GM23248 (cell line): ENCODE measurements at places on chromosomes 11 and 22. TPM values are rescaled to one million over a fixed set of nuclear protein-coding genes. Genes with fewer than 3 reads are reported as not detected.

DNA sequence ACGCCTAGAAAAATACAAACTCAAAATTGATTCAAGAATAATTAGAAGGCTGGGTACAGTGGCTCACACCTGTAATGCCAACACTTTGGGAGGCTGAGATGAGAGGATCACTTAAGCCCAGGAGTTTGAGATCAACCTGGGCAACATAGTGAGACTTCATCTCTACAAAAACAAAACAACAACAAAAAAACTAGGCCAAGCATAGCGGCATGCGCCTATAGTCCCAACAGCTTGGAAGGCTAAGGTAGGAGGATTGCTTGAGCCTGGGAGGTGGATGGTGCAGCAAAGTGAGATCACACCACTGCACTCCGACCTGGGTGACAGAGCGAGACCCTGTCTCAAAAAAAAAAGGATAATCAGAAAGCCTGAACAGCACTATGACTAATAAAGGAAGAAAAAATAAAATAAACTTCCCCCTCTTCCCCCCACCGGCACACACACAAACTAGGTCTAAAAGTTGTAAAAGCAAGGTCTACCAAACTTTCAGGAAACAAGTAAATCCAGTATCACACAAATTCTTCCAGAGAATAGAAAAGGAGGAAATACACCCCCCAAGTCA lies 35.8 kb downstream of the RRAS2 start:
- DNase-seq = no peak

- peak; percentile 64 for DNase-seq
These were observed 14.7 kb downstream of the MPEG1 start for GRCh38 chr11:59197991-59198390.

Gene KDM4E
- not detected in 2 replicates for polyA plus RNA-seq

Gene HORMAD2
- polyA plus RNA-seq = not detected in 2 replicates

DNA sequence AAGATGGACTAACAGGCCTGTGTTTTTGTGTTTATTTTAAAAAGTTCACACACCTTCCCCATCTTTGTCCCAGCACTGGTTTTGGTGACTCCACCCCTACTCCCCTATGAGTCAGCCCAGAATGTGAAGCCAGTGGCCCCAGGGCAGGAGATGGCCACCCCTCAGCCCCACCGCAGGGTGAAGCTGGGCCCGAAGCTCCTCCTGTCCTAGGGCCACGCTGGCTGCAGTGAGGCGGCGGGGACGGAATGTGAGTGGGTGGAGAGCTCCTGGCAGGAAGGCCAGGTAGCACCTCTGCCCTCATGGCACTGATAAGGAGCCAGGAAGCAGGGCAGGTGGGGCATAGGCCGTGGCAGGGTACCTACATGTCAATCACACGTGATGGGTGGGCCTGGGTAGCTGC lies 39.9 kb downstream of the SGSM3 start:
- peak; percentile 61 for DNase-seq

GRCh38 chr11:74319139-74319816 lies 7.8 kb upstream of the P4HA3 start:
- peak; percentile 97 for DNase-seq

DNA sequence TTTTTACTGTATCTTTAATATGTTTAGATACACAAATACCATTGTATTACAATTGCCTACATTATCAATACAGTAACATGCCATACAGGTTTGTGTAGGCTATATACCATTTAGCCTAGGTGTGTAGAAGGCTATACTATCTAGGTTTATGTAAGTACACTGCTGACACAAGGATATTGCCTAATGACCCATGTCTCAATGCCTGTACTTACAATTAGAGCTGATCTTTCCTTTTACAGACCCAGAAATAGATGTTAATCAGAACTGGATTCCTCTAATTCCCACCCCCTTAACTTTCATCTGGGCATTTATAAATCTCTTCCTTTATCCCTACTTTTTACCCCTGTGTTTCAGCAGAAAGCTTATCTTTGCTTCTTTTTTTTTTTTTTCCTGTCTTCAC lies 229.5 kb downstream of the METTL15 start:
- DNase-seq = no peak

- peak; percentile 41 for DNase-seq
These were observed 4.6 kb downstream of the AP5B1 start for GRCh38 chr11:65776196-65776595.

Gene SERPING1
- polyA plus RNA-seq = 319 and 327 TPM in 2 replicates

Gene UBQLNL
- polyA plus RNA-seq = 0.20 TPM in 1 of 2 replicates, not detected in the other

GRCh38 chr11:92061456-92062062 lies 163.1 kb upstream of the FAT3 start:
- DNase-seq = no peak

DNA sequence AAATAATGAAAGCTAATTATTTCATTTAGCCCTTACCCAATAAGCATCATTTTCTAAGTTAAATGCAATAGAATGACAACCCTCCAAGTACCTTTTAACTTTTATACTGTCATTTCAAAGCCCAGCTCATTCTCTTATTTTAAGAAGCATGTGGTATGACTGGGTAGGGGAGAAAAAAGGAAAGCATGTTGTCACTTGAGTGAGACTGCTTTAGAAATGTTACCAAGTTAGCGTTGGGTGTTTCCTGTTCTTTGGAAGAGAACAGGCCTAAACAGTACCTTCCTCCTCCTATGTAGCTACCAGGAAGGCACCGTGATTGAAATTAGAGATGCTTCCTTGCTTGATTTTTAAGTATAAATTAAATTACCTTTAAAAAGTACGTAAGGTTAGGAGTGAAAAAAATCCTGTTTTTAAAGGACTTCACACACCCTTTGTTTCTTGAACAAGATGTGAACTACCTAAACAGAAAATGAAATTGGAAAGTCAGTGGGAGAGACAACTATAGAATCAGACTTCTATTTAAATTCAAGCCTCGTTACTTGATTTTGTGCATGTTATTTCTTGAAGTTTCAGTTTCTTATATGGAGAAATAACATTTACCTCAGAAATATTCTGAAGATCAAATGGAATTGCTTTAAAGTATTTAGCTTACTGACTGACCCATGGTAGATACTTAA lies 741 bp upstream of the CNTF start:
- no peak for DNase-seq

GRCh38 chr11:120178561-120179056 lies 32.2 kb upstream of the OAF start:
- DNase-seq = peak; percentile 84

DNA sequence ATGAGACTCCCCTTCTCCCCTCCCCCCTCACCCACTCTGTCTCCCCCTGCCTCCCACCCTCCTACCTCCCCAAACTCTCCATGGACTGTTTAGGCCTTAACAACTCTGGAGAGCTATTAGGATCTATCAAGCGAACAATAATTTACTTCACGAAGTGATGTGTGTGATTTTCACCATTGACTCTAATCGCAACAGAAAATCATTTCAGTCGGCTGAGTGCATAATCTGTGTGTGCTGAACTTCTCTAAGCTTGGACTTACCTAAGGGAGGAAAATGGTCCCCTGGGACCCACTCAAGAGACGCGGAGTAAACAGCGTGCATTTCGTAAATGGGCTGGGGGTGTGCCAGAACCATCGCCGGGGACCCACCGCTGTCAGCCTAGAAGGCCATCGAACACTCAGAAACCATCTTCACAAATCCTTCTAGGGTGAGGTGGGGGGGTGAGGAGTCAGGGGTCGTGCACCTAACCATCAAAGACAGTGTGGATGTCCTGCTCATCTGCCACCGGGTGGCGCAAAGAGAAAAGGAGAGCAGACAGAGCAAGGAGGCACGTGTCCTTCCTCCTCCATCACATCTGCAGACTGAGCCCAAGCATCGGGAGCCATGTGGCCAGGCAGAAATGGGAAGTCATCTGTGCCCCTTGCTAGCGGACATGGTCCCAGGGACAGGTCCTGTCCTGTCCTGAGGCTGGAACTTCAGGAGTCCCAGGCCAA lies 62.1 kb upstream of the NUP50 start:
- DNase-seq = peak; percentile 79

- no peak for DNase-seq
These were observed 1.4 kb upstream of the STIM1 start for GRCh38 chr11:3853899-3854659.
